IMR-90 (cell line): ENCODE measurements at places on chromosomes 11 and 22. TPM values are rescaled to one million over a fixed set of nuclear protein-coding genes. Genes with fewer than 3 reads are reported as not detected.

GRCh38 chr11:34789196-34789834 lies 126.9 kb downstream of the APIP start:
- H3K36me3 ChIP-seq = no peaks in the 10 kb centered on the region
- H3K27ac ChIP-seq = no peak overlapping the region
- peaks cover 7% of the 10 kb centered on the region; the same call in 1 of the 2 replicates for H3K4me1 ChIP-seq
- no peaks in the 10 kb centered on the region; the same call in 1 of the 2 replicates for H3K27me3 ChIP-seq
- DNase-seq = peak; percentile 4
- H3K4me3 ChIP-seq = no peak overlapping the region

DNA sequence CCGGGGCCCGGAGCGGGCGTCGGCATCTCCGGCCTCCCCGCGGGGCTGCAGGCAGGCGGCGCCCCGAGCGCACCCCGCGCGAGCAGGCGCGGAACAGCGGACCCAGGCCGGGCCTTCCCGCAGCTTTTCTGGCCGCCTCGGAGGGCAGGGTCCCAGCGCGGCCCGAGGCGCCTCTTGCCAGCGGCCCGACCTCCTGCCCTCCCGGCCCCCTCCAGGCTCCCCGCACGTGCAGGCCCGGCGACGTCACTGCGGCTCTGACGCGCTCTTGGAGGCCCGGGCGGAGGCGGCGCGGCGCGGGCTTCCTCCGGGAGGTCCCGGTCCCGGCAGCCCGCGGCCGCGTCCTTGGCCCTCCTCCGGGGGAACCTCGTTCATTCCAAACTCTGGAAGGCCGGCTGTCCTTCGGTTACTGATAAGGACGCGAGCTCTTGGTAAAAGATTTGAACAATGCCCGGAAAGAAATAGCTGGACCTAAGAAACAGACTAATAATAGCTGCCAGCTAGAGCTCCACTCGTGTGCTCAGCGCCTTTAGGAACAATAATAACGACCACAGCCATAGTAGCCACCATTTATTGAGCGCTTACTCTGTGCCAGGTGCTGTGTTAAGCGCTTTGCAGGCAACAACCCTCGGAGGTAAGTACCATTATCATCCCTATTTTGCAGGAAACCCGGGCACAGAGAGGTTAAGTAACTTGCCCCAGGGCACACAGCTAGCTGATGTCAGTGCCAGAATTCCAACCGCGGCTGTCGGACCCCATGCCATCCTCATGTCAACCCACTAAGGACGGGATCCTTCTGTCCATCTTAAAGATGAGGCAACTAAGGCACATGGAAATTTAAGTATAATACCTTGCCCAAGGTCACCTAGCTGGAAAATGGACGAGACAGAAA lies 39.1 kb upstream of the CREB3L1 start:
- peak overlapping the region; percentile 41 for H3K4me3 ChIP-seq
- peaks cover 27% of the 10 kb centered on the region for H3K4me1 ChIP-seq
- DNase-seq = peak; percentile 63
- H3K27ac ChIP-seq = peak overlapping the region; percentile 80
- H3K36me3 ChIP-seq = no peaks in the 10 kb centered on the region

The APOBEC3H gene
- polyA plus RNA-seq = not detected in 2 replicates

- no peaks in the 10 kb centered on the region for H3K4me1 ChIP-seq
- no peak overlapping the region for H3K27ac ChIP-seq
- no peaks in the 10 kb centered on the region for H3K27me3 ChIP-seq
- DNase-seq = no peak
- no peaks in the 10 kb centered on the region for H3K36me3 ChIP-seq
Measured at GRCh38 chr11:22761066-22761465, 68.5 kb downstream of the SVIP start.

The KCNJ1 gene
- polyA plus RNA-seq = not detected in 2 replicates

DNA sequence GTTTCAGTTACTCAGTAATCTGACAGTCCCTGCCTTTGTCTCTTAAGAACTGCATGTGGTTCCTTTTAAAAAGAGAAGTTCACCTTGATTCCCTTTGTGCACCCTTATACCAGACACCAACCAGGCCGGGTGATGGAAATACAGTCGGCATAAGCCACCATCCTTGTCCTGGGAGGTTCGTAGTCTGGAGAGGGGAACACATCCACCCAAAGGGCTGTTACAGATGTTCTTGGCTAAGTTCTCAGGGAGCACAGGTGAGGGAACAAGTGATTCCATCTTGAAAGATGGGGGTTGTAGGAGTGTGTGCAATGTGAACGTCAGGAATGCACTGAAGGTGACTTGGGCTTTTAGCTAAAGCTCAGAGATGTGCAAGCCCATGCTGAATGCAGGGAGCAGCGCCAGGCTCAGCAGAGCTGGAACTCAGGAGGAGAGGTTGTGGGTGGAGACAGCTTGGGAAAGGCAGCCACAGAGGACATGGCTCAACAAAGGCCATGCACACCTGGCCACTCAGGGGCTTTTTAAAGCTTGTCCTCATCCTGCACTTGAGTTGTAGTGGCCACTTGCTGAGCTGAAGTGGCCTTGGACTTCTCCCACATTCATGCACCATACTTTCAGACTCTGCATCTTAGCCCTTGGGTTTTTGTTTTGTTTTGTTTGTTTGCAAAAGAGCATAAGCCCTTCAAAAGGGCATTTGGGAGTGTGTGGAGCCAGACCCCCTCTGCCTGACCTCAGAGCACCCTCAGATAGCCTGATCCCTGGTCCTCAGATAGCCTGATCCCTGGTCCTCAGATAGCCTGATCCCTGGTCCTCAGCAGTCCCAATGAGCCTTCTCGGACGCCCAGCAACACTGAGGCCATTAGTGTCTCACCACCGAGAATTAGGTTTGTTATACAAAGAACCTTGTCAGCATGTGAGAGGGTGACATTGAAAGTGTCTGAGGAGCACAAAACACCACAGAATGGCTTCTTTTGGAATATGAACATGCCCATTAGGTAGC lies 12.7 kb upstream of the TMA7B start:
- H3K4me1 ChIP-seq = no peaks in the 10 kb centered on the region
- H3K4me3 ChIP-seq = no peak overlapping the region
- H3K36me3 ChIP-seq = no peaks in the 10 kb centered on the region
- peaks cover 54% of the 10 kb centered on the region for H3K27me3 ChIP-seq

DNA sequence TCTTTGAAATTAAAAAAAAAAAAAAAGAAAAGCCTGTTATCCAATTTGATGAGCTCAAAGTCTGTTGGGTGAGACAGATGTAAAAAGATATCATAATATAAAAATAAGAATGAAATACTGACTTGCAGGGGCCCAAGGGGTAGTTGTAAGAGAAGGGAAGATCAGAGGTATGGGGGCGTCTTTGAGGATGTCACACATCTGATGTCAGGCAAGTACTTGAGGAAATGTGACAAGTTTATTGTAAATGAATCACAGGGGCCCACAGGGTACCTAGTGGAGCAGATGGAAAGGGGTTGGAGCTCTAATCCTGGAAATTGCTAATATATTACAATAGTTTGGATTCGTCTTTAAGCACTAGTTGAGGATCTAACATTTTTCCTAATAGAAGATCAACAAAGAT lies 131.6 kb downstream of the MAML2 start:
- H3K27me3 ChIP-seq = no peaks in the 10 kb centered on the region
- no peak overlapping the region for H3K4me3 ChIP-seq
- peaks cover 32% of the 10 kb centered on the region for H3K4me1 ChIP-seq
- no peaks in the 10 kb centered on the region for H3K36me3 ChIP-seq

The RIMBP3C gene
- 0.05 and 0.10 TPM in 2 replicates for polyA plus RNA-seq

GRCh38 chr11:122779047-122779629 lies 59.2 kb upstream of the CRTAM start:
- no peak overlapping the region for H3K4me3 ChIP-seq
- no peaks in the 10 kb centered on the region for H3K27me3 ChIP-seq
- peaks cover 19% of the 10 kb centered on the region for H3K36me3 ChIP-seq

DNA sequence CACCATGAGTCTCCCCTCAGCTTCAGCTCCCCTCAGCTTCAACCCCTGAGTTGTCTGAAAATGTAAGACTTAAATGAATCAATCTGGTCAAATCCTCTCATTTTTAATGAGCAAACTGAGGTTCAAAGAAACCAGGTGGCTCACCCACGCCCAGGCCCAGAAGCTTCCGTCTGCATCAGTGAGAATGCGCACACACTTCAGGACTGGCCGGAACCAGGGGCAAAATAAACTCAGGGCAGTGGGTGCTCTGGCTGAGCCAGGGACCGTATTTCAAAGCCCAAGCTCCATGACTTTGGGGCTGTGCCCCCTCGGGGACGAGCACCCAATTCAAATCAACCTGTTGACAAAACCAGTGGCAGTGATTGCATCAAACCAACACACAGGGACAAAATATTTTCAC lies 3.1 kb downstream of the SULT4A1 start:
- H3K27me3 ChIP-seq = peaks cover 6% of the 10 kb centered on the region
- no peaks in the 10 kb centered on the region for H3K4me1 ChIP-seq
- no peak for DNase-seq
- no peak overlapping the region for H3K4me3 ChIP-seq

The ANGPTL5 gene
- not detected in 2 replicates for polyA plus RNA-seq

DNA sequence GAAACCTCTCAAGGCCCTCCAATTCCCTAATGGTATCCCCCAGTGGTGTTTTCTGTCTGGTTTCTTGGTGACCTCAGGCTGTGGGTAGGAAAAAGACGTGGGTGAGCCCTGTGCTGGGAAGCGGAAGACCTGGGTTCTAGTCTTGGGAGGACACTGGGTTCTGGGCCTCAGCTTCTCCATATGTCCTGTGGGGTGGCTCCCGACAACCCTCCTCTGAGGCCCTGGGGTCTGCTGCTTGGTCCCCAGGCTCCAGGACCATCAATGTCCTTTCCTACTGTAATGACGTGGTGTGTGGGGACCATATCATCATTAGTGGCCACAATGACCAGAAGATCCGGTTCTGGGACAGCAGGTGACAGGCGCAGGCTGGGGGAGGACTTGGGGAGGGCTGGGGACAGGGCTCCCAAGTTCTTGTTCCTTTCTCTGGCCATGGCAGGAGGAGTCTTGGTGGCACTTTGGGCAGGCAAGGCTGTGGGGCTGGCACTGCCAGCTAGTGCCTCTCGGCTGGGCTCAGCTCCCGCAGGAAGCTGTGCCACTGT lies 12.8 kb downstream of the ATG16L2 start:
- no peaks in the 10 kb centered on the region for H3K27me3 ChIP-seq
- DNase-seq = no peak
- no peak overlapping the region for H3K27ac ChIP-seq

DNA sequence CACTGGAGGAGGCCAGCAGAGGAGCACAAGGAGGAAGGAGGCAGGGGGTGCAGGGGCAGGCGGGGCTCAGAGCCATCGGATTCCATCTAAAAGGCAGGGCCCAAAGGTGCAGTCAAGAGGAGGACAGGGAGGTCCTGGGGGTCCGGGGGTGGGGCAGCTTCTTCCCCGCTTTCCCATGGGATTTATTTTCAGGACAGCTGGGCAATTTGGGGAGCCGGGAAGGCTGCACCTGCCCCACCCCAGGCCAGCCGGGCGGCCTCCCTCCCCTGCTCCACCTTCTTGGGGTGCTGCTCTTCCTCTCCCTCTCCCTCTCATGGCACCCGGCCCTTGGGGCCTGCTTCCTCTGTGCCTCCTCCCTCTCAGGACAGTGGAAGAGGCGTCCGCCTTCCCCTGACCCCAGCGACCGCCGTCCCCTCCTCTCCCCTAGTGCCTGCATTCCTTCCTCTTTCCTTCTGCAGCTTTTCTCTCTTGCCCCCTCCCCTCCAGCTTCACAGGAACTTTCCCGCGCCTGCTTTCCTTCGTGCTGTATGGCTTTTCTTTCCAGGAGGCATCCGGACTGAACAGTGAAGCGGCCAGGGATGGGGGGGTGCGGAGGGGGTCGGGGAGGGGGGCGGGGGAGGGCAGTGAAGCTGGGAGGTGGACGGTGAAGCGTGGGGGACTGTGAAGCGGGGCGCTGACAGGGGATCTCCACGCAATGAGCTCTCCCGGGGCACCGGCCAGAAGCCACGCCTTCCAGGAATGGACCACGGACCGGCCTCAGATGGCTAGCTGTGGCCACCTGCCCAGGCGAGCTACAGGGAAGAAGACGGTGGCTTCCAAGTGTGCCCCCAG lies 26.9 kb downstream of the APOBEC3H start:
- no peaks in the 10 kb centered on the region for H3K36me3 ChIP-seq
- no peak overlapping the region for H3K4me3 ChIP-seq
- DNase-seq = no peak

The YWHAH gene
- 131 and 147 TPM in 2 replicates for polyA plus RNA-seq

GRCh38 chr22:37105154-37105553 lies 4.4 kb downstream of the TMPRSS6 start:
- peaks cover 54% of the 10 kb centered on the region for H3K27me3 ChIP-seq
- H3K36me3 ChIP-seq = no peaks in the 10 kb centered on the region
- H3K4me1 ChIP-seq = no peaks in the 10 kb centered on the region
- no peak for DNase-seq
- H3K4me3 ChIP-seq = no peak overlapping the region
- no peak overlapping the region for H3K27ac ChIP-seq

DNA sequence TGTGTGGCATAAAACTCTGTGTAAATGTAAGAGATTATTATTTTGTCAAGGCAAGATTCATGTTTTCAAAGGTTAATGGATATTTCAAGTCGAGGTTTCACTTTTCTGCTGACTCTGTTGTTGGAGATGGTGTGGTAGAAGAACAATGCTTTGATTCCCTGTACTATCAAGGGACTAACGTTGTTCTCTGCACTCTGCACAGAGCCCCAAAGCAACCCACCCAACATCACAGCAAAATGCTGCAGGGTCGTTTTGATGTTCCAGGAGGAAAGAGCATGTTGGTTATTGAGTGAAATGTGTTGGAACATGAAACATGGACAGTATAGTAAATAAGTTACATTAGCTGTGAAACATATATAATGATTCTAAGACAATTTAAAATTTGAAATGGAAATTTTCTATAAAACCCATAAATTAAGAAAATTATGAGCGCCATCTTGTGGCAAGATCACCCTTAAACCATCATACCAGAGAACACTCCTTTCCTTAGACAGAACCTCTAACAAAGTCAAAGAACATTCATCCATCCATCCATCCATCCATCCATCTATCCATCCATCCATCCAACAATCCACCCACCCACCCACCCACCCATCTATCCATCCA lies 164.4 kb upstream of the ZBED5 start:
- peaks cover 19% of the 10 kb centered on the region for H3K27me3 ChIP-seq
- H3K27ac ChIP-seq = no peak overlapping the region
- DNase-seq = peak; percentile 24
- no peak overlapping the region for H3K4me3 ChIP-seq
- H3K36me3 ChIP-seq = no peaks in the 10 kb centered on the region
- peaks cover 1% of the 10 kb centered on the region; the same call in 1 of the 2 replicates for H3K4me1 ChIP-seq

- H3K27me3 ChIP-seq = no peaks in the 10 kb centered on the region
- H3K4me3 ChIP-seq = no peak overlapping the region
- H3K36me3 ChIP-seq = no peaks in the 10 kb centered on the region
- no peak for DNase-seq
- no peak overlapping the region for H3K27ac ChIP-seq
Measured at GRCh38 chr22:49450498-49450897, 377.2 kb downstream of the BRD1 start.

GRCh38 chr22:50009251-50009650 lies 3.3 kb downstream of the IL17REL start:
- DNase-seq = no peak
- H3K36me3 ChIP-seq = no peaks in the 10 kb centered on the region
- H3K27ac ChIP-seq = no peak overlapping the region
- no peaks in the 10 kb centered on the region for H3K4me1 ChIP-seq

- H3K27ac ChIP-seq = no peak overlapping the region
- H3K36me3 ChIP-seq = no peaks in the 10 kb centered on the region
- H3K4me1 ChIP-seq = no peaks in the 10 kb centered on the region
- H3K4me3 ChIP-seq = no peak overlapping the region
- DNase-seq = peak; percentile 23
Measured at GRCh38 chr22:26835929-26836528, 178.6 kb downstream of the MIAT start.

GRCh38 chr11:79388201-79388600 lies 52.6 kb downstream of the TENM4 start:
- no peak overlapping the region for H3K27ac ChIP-seq
- no peak for DNase-seq
- H3K4me3 ChIP-seq = no peak overlapping the region
- no peaks in the 10 kb centered on the region for H3K27me3 ChIP-seq
- H3K4me1 ChIP-seq = 0 out of 2 replicates have a peak, but pooled peaks cover 1% of the 10 kb centered on the region

The SLC15A3 gene
- polyA plus RNA-seq = 4.4 and 5.2 TPM in 2 replicates

The FAT3 gene
- polyA plus RNA-seq = 0.16 and 0.53 TPM in 2 replicates
